Glomerular endothelial cell (primary cell): ENCODE measurements at places on chromosomes 3 and 15. TPM values are rescaled to one million over a fixed set of nuclear protein-coding genes. Genes with fewer than 3 reads are reported as not detected.

Gene ZNF620
- total RNA-seq = 2.7 and 4.0 TPM in 2 replicates

Gene SCN11A
- 0.15 and 0.23 TPM in 2 replicates for total RNA-seq

Gene CGNL1
- 9.9 and 26.7 TPM in 2 replicates for total RNA-seq

Gene ZNF106
- 28.5 and 34.4 TPM in 2 replicates for total RNA-seq

Gene LMAN1L
- total RNA-seq = 0.64 TPM in 1 of 2 replicates, not detected in the other

Gene TMEM108
- total RNA-seq = 0.34 and 0.53 TPM in 2 replicates
